ENCODE measurements at places on chromosomes 4 and X.

DNA sequence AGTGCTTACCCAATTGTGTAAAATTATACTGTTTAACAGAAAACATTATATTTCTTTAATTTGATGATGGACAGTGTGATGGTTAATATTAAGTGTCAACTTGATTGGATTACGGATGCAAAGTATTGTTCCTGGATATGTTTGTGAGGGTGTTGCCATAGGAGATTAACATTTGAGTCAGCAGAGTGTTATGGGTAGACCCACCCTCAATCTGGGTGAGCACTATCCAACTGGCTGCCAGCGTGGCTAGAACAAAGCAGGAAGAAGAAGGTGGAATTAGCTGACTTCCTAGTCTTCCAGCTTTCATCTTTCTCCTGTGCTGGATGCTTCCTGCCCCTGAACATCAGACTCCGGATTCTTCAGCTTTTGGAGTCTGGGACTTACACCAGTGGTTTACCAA lies 42.1 kb downstream of the HS6ST2 start:
- DNase-seq = no peak

DNA sequence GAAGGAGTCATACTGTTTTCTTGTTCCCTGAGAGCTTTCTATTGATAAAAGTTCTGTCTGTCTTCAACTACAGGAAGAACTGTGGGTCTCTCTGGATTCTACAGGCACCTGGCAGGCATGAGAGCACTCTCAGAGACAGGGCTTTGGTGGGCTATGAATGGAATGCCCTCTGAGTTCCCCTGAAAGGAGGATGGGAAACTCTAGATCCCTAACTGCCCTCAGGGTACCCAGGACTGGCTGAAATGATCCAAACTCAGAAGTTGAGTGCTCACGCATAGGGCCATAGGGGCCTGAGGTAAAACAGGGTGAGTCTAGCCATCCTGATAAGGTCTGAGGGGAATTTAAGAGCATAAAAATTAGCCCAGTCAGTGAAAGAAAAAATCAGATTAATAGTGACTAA lies 59.0 kb upstream of the SCRG1 start:
- no peak for DNase-seq

GRCh38 chr4:40502934-40503333 lies 126.7 kb downstream of the RBM47 start:
- DNase-seq = peak; percentile 44

DNA sequence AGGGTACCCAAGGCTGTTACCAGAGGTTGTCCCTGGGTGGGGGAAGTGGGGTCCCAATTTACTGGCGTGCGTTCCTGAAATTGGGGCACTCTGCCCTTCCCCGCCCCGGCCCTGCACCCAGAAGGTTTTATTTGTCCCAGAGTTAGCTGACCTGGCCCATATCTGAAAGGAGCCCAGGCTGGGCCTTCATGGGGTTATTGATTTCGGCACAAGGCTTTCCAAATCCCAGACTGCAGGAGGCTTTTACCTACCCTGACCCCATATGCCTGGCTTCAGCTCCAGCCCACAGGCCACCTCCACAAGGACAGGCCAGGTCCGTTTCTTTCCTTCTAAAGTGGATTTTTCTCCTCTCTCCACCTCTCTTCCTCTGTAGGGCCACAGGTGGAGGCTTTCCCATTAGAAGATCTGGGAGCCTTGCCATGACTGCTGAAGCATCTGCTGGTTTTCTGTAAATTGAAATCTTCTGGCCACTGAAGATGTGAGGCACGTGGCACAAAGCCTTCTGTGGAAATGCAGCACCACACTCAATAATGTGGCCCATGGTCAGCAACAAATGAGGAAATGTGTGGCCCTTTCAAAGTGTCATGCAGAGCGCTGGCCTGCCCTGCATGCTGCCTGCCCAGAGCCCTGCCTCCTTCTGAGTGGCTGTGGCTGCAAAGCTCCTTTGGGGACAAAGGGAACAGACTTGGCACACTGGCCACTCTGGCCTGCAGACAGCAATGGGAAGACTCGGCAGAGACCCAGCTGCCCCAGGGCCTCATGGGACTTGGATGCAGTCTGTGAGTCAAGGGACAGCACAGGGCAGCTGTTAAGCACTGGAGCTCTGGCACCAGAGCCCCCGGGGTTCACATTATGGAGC lies 43.1 kb upstream of the MTM1 start:
- DNase-seq = no peak

- DNase-seq = no peak
Measured at GRCh38 chr4:174808119-174808518, 20.9 kb downstream of the GLRA3 start.

Data from GM10248 (cell line).